Stimulated activated CD8-positive, alpha-beta memory T cell treated with anti-CD3 and anti-CD28 coated beads, Interleukin-7, amount 100 ng/mL, for 1 hour (primary cell): ENCODE measurements at places on chromosomes 7 and 10.

- DNase-seq = no peak
Measured at GRCh38 chr7:106523482-106523881, 137.5 kb downstream of the CCDC71L start.

DNA sequence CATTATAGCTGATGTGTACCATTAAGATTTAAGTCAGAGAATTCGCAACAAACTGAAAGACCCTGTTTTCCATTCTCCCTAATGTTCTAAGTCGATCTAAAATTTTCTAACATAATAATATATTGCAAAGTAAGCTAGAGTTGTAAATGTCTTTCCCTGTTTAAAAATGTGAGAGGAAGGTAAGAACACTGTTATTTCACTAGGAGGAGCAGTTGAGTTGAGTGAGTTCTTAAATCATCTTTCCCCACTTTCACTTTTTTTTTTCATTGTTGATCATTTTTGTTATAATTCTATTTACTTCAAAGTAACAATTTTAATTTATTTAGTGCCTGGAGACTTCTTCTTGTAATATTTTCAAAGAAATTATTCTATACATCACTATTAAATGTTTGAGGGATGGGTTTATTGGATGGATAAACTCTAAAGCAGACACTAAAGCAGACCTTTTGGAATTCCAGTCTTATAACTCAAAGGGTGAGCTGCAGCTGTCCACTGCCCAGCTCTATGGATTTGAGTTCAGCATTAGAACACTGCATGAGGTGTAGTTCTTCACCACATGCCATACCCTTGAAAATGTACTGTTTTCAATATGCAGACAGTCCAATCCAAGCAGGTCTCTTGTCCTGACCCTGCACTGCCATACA lies 181.3 kb upstream of the FZD1 start:
- DNase-seq = no peak

DNA sequence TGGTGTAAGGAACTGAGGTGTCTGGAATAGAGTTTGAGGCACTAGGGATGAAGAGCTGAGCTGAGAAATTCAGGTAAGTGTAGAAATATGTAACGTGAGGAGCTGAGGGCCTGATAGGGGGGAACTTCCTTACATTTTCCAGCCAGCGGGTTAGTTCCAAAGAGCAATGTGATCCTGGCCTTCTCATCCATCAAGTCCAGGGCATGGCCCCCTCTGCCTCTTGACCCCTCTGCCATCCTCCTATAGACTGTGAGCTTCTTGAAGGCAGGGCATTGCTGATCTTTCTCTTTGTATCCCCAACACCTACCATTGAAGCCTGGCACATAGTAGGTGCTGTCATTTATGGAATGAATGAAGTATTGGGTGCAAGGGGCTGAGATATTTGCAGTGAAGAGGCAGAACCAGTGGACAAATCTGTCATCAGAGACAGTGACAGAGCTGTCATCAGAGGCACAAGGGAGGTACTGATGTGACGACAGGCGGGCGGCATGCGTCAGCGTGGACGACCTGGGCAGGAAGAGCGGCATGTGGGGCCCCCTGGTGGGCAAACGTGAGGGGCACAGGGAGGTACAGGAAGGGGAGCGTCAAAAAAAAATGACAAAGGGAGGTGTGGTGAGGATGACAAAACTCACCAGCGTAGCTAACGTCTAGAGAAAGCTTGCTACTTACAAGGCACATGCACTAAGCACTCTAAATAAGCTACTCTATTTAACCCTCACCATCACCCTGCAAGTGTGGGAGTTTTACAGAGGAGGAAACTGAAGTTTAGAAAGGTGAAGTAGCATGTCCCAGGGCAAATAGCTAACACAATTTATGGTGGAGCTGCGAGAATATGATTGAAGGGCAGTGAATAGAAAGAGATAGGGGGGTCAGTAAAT lies 5.2 kb upstream of the CAMK2G start:
- peak; percentile 85 for DNase-seq

DNA sequence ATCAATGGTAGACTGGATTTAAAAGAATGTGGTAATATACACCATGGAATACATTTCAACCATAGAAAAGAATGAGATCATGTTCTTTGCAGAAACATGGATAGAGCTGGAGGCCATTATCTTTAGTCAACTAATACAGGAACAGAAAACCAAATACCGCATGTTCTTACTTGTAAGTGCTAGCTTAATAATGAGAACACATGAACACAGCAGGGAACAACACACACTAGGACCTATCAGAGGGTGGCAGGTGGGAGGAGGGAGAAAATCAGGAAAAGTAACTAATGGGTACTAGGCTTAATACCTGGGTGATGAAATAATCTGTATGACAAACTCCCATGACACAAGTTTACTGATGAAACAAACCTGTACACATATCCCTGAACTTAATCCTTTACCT lies 1435.2 kb downstream of the REEP3 start:
- no peak for DNase-seq

GRCh38 chr10:110686949-110687348 lies 42.8 kb downstream of the RBM20 start:
- no peak for DNase-seq

DNA sequence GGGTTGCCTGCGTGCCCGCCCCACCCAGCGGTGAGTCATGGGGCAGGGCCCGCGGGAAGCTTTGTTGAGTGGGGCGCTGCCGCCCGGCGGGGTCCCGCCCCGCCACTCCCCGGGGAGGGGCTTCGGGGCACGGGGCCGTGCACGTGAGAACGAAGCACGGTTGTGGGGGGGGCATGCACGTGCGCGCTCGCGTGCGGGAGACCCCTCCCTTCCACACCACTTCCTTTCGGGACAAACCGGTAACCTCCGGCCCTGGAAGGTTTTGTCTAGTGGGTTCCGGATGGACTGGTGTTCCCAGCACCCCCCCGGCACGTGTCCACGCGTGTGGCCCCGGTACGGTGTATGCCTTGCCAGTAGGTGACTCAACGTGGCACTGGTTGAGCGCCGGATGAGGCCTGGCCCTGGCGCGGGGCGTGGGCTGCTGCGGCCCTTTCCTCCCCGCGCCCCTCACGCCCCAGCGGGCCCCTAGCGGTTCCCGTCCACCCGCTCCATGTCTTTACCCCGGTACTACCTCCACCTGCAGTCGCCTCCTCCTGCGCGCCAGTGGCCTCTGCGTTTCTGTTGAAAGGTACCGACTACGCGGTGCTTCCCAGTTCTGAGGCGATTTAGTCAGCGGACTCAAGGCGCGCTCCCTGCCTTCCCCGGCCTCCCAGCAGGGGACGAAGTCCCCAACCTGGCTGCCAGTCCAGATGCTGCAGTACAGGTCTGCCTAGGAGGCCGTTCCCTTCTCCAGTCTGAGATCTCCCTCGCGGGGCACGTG lies 3.1 kb downstream of the ADIRF start:
- DNase-seq = peak; percentile 87

DNA sequence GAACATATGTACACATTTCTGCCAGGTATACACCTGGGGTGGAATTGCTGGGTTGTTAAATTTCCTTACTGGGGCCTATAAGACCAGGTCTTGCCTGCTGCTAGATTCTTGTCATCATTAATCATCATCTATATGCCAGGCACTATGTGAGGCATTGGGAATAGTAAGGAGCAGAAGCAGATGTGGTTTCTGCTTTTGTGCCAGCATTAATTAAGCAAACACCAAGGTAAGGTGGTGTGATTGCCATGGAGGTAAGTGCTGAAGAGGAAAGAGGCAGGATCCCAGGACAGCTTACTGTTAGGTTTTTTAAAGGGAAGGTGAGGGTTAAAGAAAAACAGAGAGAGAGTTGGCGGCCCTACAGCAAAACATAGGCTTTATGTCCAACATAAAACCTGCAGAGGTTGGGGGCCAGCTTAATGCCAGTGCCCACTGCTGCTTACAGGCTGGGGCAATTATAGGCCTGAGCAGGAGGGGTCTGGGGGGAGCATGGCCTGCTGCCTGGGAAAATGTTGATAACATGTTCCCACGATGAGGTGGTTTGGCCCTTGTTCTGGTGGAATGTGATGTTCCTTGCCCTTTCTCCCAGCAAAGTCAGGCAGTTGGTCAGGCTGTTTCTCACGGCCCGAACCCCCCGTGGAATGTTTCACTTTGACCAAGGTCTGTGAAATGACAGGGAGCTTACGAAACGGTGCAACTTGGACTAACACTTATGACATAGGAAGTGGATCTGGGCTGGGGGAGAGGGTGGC lies 93.9 kb downstream of the RBM20 start:
- DNase-seq = no peak

DNA sequence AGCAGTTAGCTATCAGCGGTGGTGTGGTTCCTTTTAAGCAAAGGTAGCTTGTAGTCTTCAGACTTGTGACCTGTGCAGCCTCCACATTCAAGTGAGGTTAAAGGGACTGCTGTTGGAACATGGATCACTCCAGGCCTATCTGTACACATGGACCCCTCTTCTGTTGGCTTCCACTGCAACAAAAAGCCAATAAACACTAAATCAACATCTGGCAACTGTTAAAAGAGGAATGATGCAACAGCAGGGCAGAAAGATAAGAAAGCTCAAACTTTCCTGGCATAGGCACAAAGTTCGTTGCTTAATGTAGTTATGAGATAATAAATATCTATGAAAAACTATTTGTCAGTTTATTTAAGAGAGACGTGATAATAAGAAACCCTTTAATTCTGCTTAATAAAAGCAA lies 4.0 kb upstream of the MINPP1 start:
- no peak for DNase-seq

- no peak for DNase-seq
Measured at GRCh38 chr10:65033957-65034356, 1512.8 kb downstream of the REEP3 start.

- no peak for DNase-seq
Measured at GRCh38 chr7:87538052-87538451, 62.6 kb upstream of the ABCB4 start.

DNA sequence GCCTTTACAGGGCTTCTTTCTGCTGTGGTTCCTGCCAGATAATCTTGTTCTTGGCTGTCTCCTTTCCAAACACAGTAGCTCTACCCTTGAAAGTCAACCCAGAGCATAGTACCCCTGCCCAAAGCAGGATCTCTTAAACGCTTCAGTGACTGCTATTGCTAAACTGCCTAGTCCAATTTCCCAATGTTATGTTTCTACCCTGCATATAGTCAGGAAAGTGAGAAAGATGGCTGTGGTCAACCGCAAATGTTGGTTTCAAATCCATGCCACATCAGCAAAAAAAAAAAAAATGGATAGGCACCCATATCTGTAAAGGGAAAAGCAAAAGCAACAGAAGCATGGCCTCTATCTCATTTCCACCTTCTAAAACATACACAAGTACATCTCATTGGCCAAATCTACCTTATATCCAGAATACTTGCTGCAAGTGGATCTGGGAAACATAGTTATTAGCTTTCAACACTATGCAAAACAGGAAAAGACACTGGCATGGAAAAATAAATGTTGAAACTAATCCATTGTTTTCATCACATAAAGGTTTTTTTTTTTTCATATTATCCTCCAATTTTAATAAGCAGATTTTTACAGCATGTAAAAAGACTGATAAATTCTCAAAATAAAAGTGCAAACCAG lies 59.8 kb downstream of the DNAJC1 start:
- no peak for DNase-seq

DNA sequence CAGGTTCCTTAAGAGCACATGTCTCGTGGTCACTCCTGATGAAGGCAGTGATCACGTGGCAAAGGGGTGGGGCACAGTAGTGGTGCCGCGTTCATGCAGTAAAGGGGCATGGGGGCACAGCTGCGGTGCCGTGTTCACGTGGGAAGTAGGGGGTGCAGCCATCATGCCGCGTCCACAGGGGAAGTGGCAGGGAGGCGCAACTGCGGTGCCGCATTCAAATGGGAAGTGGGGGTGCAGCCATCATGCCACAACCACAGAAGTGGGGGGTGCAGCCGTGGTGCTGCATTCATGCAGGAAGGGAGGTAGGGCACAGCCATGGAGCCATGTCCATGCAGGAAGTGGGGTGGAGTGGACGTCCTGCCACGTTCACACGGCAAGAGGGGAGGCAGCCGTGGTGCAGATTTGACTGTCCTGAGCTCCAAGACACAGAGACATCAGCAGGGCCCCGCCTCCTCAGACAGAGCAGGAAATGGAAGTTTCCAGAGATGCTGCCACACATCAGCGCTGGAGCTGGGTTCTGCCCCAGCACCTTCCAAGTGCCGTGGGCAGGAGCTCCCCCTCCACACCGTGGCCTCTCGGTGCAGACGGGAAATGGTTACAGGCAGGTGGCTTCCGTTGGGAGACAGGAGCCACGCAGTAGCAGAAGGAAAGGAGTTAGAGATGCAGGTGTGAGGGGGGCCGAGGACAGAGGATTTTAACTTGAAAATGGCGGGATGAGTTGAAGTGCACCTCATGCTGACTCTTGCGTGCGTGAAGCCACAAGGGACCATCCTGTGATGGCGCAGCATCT lies 95.0 kb upstream of the DDC start:
- DNase-seq = peak; percentile 21

- DNase-seq = no peak
Measured at GRCh38 chr10:118394301-118395200, 52.4 kb upstream of the FAM204A start.

DNA sequence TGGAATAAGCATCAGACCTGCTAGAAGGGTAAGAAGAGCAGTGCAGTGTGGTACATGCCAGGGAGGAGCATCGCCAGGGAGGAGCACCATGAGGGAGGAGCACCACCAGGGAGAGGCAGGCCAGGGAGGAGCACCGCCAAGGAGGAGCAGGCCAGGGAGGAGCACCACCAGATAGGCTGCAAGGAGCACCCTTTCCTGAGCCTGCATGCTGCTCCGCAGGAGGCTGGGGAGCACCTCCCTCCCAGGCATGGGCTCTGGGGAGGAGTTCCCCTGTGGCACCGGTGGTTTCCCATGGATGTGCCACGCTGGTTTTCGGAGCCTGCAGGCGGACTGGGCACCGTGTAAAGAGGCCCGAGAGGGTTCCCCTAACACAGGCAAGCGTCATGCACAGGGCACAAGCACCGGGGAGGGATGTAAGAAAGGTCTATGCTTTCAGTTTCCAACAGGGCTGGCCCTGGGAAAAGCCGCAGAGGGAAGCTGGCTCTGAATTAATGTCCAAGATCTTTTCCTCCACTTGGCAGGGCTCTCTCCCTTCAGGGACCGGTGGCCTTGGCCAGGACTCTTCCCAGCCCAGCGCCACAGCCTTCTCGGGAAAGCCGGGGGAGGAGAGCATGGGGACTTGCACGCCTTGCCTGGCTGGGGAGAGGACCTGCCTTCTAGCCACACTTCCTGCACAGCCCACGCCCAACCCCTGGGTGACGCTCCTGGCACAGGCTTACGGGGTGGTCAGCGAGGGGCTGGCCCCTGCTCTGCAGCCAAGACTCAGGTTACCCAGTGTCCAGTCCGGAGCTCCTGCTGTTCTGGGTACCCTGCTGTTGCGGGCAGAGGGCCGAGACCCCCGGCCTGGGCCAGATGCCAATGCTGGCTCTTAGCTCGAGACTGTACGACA lies 11.5 kb upstream of the GPER1 start:
- DNase-seq = no peak

DNA sequence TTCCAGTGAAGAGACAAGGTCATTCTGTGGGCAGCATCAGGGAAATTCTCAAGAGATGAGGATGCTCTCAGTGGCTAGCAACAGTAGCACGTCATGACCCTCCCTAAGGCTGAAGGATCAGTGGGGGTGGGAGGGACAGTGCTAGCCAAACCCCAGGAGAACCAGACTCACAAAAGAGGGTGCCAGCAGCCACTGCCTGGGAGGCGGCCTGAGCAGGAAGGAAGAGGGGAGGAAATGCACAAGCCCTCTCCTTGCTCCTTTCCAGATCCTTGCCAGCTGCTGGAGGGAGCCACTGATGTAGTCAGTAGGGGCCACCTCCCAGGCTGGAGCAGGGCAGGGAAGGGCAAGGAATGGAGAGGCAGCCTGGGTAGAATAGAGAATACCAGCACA lies 302.7 kb downstream of the RPS24 start:
- DNase-seq = no peak

GRCh38 chr10:72162978-72163377 lies 52.8 kb upstream of the ANAPC16 start:
- DNase-seq = no peak
